ENCODE measurements at places on chromosomes 4 and X. TPM values are rescaled to one million over a fixed set of nuclear protein-coding genes. Genes with fewer than 3 reads are reported as not detected.

Gene GPR82
- not detected for total RNA-seq

Gene H2BW2
- total RNA-seq = not detected

Gene CPE
- total RNA-seq = 42.9 TPM

Gene FOXO4
- total RNA-seq = 3.6 TPM

Gene ARMCX4
- 3.1 TPM for total RNA-seq

Gene ZAR1
- not detected for total RNA-seq

Gene PIGA
- total RNA-seq = 4.6 TPM

Gene SGMS2
- 10.5 TPM for total RNA-seq

Gene EGF
- 0.13 TPM for total RNA-seq

Gene CT45A2
- total RNA-seq = not detected

Gene MAP7D2
- under 0.01 TPM for total RNA-seq

Gene F9
- total RNA-seq = not detected

Gene HS3ST1
- total RNA-seq = 0.40 TPM

Gene SOD3
- 2.7 TPM for total RNA-seq

Gene SUPT20HL2
- not detected for total RNA-seq

Gene TLR6
- 1.8 TPM for total RNA-seq

Gene REPS2
- total RNA-seq = 3.8 TPM

Gene CFP
- total RNA-seq = 0.56 TPM

Gene OPN1MW2
- total RNA-seq = not detected

Gene SLIT2
- total RNA-seq = 2.2 TPM

Gene TCP11X2
- total RNA-seq = not detected

Gene GAGE12E
- not detected for total RNA-seq

Gene DUX4
- not detected for total RNA-seq

Gene RNF175
- 9.4 TPM for total RNA-seq

Gene HDX
- total RNA-seq = 6.4 TPM
